BJ (cell line): ENCODE measurements at places on chromosomes 5 and 9. TPM values are rescaled to one million over a fixed set of nuclear protein-coding genes. Genes with fewer than 3 reads are reported as not detected.

- no peak for DNase-seq
These were observed at the start of gene TICAM2 for GRCh38 chr5:115601701-115602590. Gene TICAM2 (minus strand): TSS chr5:115602479. CDS start chr5:115581256, 21,223 bp downstream.

DNA sequence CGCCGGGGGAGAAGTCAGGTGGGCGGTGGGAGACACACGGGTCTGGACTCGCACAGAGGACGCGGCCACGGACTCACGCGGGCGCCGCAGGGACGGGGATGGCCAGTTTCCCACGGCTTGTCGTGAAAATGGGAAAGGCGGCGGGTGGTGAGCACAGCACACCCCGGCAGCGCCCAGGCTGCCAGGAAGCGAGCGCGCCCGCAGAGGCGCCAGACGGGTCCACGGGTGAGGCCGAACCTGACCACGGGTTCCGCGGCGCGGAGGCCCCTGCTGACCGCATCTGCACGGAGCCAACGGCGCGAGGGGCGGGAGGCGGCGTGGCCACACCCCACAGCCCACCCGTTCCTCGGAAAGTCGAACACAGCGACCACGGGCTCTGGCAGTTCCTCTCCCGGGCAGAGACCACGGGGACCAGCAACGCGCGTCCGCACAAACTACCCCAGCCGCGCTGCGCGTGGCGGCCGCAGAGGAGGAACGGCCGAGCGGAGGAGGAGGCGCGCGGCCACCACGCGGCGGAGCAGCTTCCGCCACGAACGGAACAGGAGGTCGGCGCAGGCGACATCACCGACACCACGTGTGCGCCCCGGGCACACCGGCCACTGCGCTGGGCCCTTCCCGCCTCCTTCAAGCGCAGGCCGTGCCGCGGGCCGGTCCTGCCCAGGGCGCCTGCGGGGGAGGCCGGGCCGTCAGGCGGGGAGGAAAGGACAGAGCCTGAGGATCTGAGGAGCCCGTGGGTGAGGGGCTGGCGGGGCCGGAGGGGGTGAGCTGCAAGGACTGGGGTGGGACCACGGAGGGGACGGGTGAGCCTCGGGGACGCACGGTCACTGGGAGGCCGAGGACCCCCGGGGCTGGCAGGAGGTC lies 5.6 kb downstream of the EXD3 start:
- no peak for DNase-seq

- DNase-seq = no peak
These were observed 80.8 kb downstream of the RORB start for GRCh38 chr9:74577956-74578355.

DNA sequence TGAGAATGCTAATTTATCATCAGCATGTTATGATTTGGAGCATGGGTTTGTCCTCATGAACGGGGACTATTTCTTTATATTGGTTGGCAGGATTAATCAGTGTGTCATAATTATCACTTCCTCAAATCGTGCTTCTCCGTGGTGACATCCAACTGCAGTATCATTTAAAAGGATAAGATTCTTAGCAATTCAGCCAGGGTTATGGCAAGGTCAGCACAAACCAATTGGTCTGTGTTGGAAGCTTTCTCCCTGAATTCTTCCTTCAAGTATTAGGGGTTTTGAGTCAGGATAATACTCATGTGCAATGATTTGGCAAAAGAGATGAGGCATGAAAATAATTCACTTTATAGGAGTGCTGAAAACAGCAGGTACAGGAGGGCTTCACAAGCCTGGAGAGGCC lies 5.5 kb upstream of the CAMLG start:
- DNase-seq = no peak

- DNase-seq = no peak
These were observed 107.1 kb downstream of the SEMA5A start for GRCh38 chr5:9438596-9439354.

GRCh38 chr9:7094576-7094975 lies 336.8 kb downstream of the KDM4C start:
- no peak for DNase-seq

- DNase-seq = peak; percentile 47
These were observed at the start of gene PTAR1 for GRCh38 chr9:69759421-69760277. Gene PTAR1 (minus strand): TSS chr9:69760011. CDS start chr9:69759938, 73 bp downstream.

- peak; percentile 3 for DNase-seq
These were observed 11.0 kb downstream of the CCDC152 start for GRCh38 chr5:42767491-42768105.

DNA sequence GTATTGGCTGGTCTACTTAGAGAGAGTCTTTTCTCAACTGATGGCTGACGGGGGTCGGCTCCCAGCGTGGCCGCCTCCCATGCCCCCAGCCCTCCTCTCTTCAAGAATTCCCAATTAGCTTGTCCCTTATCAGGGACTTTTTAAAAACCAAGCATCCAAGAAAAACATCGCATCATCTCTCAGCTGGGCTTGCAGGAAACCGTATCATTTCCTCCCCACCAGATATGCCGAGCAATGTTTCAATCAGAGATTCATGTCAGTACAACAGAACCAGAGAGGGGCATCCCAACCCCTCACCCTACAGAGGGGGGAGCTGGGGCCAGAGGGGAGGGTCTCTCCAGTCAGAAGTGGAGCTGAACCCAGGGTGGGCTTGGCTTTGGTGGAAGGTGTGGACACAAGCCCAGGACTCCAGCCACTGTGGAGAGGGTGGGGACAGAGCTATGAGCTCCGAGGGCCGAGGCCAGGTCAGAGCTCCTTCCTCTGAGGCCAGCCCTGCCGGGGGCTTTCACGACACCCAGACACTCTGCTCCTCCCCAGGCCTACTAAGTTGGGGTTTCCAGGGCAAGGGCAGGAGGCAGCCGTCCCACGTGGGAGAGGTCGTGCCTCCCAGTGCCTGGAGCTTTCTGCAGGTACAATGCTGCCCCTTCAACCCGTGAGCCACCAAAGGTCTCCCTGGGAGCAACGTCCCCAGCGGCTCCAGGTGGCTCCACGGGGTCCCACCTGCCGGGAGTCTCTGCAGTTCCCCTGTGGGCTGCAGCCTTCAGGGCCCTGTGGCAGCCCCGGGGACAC lies 39.0 kb upstream of the TMEM250 start:
- DNase-seq = no peak

DNA sequence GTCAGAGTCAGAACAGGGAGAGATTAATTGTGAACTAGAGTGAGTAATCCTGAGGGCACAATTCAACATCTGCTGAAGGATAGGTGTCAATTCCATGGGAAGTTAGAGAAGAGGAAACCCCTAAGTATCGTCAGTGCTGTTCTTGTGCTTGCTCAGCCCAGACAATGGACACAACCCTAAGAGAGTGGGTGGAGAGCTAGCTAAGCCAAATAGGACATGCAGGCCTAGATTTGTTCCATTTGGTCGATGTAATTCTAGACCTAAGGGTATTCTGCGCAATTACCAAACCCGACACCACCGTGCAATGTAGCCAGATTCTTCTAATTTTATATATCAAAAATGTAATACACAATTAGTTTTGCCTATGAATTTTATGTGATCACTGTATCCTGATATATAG lies 431.6 kb downstream of the SH3GL2 start:
- DNase-seq = no peak

DNA sequence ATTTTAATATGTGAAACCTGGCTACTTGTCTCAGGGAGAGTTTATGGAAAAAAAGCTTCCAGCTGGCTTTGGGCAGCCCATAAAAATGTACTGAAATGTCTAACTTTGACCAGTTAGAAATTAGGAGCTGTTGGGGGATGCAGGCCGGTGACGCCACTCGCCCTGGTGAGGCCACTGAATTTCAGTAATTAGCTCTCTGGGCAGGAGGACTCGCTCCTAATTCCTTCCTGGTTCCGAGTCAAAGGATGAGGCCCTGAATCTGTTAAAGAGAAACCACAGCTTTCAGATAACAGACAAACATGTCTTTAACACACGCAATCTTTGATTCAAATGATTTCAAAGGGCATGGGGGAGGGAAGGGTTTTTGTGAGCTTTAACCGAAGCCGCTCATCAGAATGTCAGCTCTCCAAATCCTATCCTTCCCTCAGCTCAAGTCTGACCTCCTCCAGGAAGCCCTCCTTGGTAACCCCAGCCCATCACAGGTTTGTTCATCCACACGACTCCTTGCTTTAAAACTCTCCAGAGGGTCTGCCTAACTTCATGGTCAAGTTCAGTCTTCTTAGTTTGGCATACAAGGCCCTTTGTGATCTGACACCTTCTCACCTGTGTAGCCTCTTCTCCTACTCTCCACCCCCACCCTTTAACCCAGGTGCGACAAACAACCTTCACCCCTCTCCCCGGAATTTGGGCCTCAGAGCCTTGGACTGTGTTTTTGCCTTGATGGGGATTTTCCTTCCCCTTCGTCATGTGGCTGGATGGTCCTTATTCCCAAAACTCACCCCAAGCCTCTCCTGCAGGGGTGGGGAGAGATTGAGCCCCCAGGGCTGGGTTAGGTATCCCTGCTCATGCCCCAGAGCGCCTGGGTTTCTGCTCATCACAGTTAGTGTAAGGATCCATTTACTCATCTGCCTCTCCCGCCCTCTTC lies 13.6 kb upstream of the PHF19 start:
- DNase-seq = no peak

DNA sequence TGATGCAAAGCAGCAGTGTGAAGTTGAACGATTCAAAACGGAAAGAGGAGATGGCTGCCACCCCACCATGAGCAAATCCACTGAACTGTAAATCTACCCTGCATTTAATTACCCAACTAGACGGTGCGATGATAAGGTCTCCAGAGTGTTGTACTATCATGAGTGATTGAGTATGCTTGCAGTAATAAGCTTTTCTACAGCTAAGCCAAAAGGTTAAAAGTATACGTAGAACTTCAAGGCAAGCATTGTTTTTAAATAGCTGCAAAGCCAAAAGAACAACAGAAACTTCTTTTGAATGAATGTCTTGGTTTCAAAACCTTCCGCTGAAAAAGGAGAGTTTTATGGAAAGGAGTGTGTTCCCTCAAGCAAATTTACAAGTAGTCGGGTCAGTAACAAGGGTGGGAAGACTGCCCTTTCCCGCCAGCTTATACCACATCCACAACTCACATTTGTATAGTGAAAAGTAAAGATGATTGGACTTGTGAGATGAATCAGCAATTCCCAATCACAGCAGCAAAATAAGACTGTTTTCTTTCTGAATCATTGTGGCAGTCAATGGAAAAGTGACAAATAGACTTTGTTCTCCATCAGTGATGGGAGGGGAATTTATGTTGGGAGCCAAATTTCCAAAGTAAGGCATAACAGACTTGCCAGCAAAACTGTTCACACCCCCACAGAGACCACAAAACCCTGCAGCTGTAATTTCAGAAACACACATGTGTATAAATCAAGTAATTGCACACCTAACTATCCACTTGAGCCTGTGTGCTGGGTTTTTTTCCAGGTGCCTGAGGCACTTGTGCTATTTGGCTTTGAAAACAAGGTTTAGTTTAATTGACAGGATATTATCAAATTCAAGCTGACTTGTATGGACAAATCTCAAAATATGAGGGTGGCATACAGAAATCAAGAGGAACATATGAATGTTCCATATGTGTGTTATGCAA lies 407.7 kb upstream of the GRAMD2B start:
- DNase-seq = no peak

DNA sequence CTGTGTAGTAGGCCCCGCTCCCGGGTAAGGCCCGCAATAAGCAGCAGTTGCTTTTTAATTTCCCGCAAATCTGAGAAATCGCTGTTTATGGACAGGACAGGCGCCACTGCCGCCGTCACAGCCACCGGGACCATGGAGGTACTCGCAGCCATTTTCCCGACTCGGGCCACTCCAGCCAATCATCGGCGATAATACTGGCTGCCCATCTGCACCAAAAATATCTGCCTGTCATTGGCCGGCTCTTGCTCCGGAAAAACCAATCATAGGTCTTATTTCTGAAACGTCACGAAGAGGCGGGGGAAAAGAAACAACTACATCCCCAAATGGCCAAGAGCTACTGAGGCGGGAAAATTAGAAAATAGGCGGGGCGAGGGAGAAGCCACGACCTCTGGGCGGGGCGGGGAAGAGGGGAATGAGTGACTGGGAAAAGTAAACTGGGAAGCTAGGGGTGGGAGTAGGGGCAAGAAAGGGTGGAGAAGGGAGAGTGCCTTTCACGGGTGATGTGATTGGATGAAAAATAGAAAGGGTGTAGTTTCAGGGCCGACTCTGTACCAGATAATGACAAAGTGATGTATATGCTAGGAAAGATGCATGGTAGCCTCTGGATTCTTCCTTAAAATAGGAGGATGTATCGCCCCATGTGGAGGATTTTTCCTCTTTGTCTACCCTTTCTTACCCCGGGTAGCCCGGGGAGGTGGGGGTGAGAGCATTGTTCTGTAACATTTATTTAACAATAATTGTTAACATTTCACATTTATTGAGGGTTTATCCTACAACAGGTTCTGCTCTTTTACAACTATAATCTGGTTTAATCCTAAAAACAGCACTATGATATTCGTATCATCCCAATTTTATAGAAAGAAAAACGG lies at the start of gene CDC23:
TSS of gene CDC23 (minus strand) at position 163 of the 869 bp plus-strand sequence. CDS start at position 152, 11 bp downstream.
- DNase-seq = peak; percentile 97

DNA sequence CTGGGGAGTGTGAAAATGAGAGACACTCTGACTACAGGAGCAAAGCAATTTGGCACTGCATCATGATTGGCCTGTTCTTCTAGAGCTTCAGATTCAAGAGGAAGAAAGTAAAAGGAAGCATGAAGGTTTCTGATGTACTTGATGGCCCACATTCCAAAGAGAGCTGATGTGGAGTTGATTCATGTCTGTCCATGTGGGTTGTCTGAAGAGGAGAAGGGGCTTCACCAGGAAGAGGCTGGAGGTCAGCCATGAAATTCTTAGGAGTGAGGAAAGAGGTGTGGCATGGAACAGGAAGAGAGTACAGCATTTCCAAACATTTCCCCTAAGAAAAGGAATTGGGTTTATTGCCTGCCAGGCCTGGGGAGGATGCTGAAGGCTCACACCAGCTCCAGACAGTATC lies 70.7 kb downstream of the PTCD2 start:
- DNase-seq = no peak

GRCh38 chr5:150460781-150461180 lies 11.2 kb upstream of the RPS14 start:
- DNase-seq = no peak

- no peak for DNase-seq
These were observed 292.5 kb downstream of the PDE4D start for GRCh38 chr5:59600998-59601397.

Gene RASEF
- polyA plus RNA-seq = not detected in 2 replicates

Gene TAF11L12
- polyA plus RNA-seq = not detected in 2 replicates

Gene CDH6
- polyA plus RNA-seq = 2.9 and 3.8 TPM in 2 replicates

Gene GARIN3
- not detected in 2 replicates for polyA plus RNA-seq

Gene INSL6
- not detected in 2 replicates for polyA plus RNA-seq

Gene SPTAN1
- polyA plus RNA-seq = 201 and 317 TPM in 2 replicates

Gene DOCK2
- 2.0 TPM in 2 replicates for polyA plus RNA-seq

Gene GHR
- polyA plus RNA-seq = 0.90 and 1.6 TPM in 2 replicates

Gene SLC4A9
- not detected in 2 replicates for polyA plus RNA-seq

Gene C8G
- polyA plus RNA-seq = 0.48 and 0.60 TPM in 2 replicates

Gene GPR150
- polyA plus RNA-seq = 0.18 and 0.25 TPM in 2 replicates
